ENCODE measurements at places on chromosomes 16 and 17.
A peak's percentile ranks its signal among the peaks of the same experiment; 100 is the strongest.

GRCh38 chr17:56977673-56978395 is at the start of gene SCPEP1:
Gene SCPEP1 (plus strand): TSS chr17:56978131. CDS start chr17:56978160, 29 bp downstream.
- peak; percentile 92 for DNase-seq

- DNase-seq: no peak
Observed at GRCh38 chr17:62927083-62927482, 39.0 kb upstream of the TANC2 start.

GRCh38 chr16:1981398-1981836 is at the start of gene NOXO1:
Gene NOXO1 (minus strand): TSS chr16:1981469. CDS start chr16:1981179, 290 bp downstream.
- DNase-seq: no peak

GRCh38 chr17:69218986-69219385 is 9.6 kb downstream of the ABCA10 start:
- DNase-seq: no peak

DNA sequence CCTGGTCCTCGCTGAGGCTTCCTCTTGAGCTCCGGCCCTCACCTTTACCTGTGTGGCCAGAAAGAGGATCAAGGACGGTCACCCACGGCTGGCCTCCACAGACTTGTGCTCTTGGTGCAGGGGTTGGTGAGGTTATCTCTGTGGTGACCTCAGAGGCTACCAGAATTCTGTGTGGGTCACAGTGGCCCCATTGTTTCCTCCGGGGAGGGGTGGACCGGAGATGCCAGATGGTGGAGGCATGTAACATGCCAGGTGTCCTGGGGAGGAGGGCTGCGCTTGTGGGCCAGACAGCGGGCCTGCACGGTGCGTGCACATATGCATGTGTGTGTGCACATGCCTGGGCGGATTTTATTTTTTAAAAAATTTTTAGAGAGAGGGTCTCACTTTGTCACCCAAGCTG is 6.3 kb downstream of the SGCA start:
- no peak for DNase-seq

DNA sequence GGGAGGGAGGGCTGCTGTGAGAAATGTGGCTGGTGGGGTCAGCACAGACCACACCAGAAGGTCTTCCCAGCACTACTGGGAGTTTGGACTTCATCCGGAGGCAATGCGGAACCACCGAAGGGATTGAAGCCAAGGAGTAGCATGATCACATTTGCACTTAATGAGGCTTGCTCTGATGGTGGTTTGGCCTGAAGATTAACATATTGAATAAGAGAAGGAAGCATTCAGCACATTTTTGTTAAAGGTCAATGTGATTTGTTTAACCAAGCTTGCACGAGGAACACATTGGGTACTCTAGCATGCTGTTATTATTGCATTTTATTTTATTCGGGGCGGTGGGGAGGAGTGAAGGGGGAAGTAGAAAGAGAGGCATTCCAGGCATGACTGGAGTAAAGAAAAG is 378.6 kb downstream of the UTP18 start:
- DNase-seq: no peak

DNA sequence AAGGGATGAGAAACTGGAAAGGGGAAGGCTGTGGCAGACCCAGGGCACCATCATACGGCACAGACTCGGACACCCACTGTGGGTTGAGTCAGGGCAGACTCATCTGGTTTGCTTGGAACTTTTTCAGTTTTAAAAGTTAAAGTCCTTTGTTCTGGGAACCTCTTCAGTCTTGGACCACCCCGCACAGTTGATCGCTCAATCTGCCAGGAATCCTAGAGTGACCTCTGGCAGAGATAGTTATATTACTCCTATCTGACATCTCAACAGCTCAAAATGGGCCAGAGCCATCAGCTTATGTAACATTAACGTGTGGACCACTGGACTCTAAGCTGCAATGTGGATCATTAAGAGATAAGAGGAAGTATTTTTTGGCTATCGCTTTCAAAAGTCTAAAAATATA is 164.3 kb downstream of the ABCA8 start:
- no peak for DNase-seq

Measured in ELR (cell line).